ENCODE measurements at places on chromosomes 2 and 18.

GRCh38 chr2:201233812-201234662, 26.3 kb upstream of the CASP8 start:
- no peak overlapping the region for H3K4me3 ChIP-seq
- no peak overlapping the region for H3K27ac ChIP-seq
- no peak for DNase-seq
- H3K36me3 ChIP-seq: no peaks in the 10 kb centered on the region
- H3K4me1 ChIP-seq: peaks cover 8% of the 10 kb centered on the region
- no peaks in the 10 kb centered on the region for H3K27me3 ChIP-seq

DNA sequence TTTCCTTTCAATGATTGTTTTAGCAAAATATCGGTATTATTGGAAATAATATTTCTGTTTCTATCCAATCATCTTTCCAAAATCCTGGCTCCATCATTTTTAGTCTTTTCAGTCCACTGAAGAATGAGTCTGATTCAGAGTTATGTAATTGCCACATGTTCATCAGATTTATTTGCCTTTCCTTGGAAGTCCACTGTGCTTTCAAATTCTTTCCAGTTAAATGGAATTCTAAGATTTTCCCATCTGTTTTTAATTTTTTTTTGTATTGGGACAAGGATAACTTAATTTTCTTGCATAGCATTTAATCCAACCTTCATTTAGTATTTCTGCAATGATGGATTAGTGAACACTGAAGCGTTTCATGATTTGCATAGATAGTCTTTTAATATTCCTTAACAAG, 521.5 kb upstream of the NRXN1 start:
- peaks cover 1% of the 10 kb centered on the region for H3K4me1 ChIP-seq
- no peaks in the 10 kb centered on the region for H3K27me3 ChIP-seq
- H3K36me3 ChIP-seq: no peaks in the 10 kb centered on the region
- DNase-seq: peak; percentile 22
- no peak overlapping the region for H3K4me3 ChIP-seq
- H3K27ac ChIP-seq: no peak overlapping the region

DNA sequence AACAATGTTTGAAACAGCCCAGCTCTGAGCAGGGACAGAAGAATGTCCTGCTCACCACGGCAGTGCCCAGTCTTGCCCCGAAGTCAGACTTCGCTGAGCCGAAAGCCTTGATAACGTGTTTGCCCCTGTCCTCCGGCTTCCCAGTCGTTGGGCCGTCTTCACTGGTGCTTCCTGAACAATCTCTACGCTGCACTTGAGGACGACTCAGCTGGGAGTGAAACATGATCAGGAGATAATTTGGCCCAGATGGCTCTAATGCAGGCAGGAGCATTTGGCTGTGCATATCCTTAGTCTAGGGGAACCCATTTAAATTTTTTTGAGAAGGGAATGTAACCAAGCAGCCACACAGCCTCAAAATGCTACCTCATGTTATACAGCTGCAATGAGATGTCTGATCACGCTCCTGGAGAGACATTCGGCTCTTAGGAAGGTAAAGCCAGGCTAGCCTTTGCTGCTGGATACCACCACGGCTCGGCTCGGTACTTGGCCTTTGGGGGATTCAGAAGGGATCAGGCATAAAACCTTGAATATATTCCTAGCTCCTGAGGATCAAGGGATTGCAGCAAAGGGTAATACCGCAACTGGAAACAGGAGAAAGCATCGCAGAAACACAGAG, 43.6 kb downstream of the FECH start:
- peaks cover 2% of the 10 kb centered on the region for H3K4me1 ChIP-seq
- H3K4me3 ChIP-seq: no peak overlapping the region
- no peak overlapping the region for H3K27ac ChIP-seq
- DNase-seq: peak; percentile 65
- H3K36me3 ChIP-seq: no peaks in the 10 kb centered on the region
- no peaks in the 10 kb centered on the region for H3K27me3 ChIP-seq

- peak; percentile 69 for DNase-seq
- no peaks in the 10 kb centered on the region for H3K36me3 ChIP-seq
- peak overlapping the region; percentile 8 for H3K4me3 ChIP-seq
- peak overlapping the region; percentile 11 for H3K27ac ChIP-seq
- H3K4me1 ChIP-seq: peaks cover 4% of the 10 kb centered on the region
These were observed 76.4 kb upstream of the ZEB2 start for GRCh38 chr2:144596073-144596871.

GRCh38 chr2:70709275-70710037, 58.5 kb downstream of the ADD2 start:
- no peak overlapping the region for H3K4me3 ChIP-seq
- no peak overlapping the region for H3K27ac ChIP-seq
- H3K4me1 ChIP-seq: no peaks in the 10 kb centered on the region
- H3K27me3 ChIP-seq: peaks cover 3% of the 10 kb centered on the region

- H3K4me1 ChIP-seq: peaks cover 36% of the 10 kb centered on the region
- DNase-seq: peak; percentile 94
- no peak overlapping the region for H3K4me3 ChIP-seq
- H3K27me3 ChIP-seq: peaks cover 8% of the 10 kb centered on the region
These were observed 88.7 kb downstream of the NRP2 start for GRCh38 chr2:205771031-205771430.

All from IMR-90 (cell line).